ENCODE measurements at places on chromosomes 5 and 9.

DNA sequence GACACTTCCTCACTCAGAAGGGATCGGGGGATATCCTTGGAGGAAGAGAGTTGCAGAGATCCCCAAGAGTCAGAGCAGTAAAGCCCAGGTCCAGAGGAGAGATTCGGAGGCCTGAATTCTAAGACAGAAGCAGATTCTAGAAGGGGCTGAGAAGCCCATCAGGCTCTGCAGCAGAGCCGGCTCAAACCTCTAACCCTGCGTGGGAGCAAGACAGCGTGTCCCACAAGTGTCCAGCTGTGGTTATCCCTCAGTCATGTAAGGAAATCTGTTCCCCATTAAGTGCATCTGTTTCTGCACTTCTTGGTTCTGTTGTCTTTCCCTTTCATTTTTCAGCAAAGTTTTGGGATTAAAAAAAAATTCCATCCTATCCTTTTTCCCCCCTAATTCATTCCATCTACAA, 4.8 kb upstream of the DIAPH1 start:
- DNase-seq, result no peak

DNA sequence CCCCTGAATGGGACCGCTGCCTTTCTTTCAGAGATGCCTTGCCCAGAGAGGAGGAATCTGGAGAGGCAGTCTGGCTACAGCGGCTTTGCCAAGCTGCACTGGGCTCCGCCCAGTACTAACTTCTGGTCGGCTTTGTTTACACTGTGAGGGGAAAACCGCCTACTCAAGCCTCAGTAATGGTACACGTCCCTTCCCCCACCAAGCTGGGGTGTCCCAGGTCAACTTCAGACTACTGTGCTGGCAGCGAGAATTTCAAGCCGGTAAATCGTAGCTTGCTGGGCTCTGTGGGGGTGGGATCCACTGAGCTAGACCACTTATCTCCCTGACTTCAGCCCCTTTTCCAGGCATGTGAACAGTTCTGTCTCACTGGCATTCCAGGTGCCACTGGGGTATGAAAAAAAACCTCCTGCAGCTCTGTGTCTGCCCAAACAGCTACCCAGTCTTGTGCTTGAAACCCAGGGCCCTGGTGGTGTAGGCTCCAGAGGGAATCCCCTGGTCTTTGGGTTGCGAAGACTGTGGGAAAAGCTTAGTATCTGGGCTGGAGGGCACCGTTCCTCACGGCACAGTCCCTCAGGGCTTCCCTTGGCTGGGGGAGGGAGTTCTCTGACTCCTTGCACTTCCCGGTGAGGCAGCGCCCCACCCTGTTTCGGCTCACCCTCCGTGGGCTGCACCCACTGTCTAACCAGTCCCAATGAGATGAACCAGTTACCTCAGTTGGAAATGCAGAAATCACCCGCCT, 171.2 kb downstream of the CWC27 start:
- no peak for DNase-seq

DNA sequence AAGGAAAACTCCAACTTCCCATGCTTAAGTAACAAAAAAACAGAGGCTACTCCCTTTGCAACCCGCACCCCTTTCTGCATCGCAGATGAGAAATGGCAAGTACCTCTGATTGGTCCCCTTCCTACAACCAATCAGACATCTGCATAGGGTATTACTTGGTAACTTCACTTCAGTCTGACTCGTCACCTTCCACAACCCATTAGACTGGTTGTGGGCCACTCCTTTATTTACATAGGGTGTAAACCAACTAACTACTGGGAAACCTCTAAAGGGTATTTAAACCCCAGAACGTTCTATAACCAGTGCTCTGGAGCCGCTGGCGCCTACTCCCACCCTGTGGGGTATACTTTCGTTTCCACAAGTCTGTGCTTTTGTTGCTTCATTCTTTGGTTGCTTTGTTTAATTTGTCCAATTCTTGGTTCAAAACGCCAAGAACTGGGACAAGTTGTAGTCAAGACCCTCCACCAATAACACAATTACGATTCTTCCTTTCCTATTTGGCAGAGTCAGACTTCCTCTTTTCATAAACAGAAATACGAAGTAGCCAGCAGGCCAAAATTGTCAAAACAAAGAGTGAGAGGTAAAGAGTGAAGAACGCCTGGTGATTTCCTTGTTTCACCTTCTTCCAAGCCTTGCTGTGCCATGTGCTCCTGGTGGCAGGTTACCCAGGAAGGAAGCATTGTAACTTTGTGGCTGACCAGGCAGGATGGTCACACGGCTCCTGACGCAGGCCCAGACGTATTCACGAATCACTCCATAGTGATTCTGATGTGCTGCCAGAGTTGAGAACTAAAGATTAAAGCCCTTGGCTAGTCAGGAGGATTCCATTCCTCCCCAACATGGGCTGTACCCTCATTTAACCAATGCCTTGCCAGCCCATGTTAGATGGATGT, 477.4 kb downstream of the ARHGEF28 start:
- DNase-seq, result no peak

GRCh38 chr9:110316261-110317075, 21.2 kb downstream of the TXNDC8 start:
- peak; percentile 20 for DNase-seq

DNA sequence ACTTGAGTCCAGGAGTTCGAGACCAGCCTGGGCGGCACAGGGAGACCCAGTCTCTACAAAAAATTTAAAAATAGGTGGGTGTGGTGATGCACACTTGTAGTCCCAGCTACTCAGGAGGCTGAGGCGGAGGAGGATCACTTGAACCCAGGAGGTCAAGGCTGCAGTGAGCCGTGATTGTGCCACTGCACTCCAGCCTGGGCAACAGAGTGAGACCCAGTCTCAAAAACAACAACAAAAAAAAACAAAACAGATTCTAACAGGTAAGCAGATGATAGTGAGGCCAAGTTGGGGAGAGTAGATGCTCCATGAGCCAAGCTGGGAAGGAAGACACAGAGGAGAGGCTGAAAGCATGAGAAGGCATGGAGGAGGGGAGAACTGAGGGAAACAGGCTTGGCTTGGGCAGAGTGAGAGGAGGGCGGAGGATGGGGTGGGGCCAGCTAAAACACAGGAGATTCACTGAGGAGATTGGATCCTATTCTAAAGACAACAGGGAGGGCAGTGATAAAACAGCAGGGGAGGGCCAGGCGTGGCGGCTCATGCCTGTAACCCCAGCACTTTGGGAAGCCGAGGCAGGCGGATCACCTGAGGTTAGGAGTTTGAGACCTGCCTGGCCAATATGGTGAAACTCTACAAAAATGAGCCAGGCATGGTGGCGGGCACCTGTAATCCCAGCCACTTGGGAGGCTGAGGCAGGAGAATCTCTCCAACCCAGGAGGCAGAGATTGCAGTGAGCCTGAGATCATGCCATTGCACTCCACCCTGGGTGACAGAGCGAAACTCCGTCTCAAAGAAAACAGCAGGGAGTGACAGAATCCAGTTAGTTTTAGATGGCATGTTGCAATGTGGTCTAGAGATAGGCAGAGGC, 8.4 kb downstream of the RPS14 start:
- no peak for DNase-seq

DNA sequence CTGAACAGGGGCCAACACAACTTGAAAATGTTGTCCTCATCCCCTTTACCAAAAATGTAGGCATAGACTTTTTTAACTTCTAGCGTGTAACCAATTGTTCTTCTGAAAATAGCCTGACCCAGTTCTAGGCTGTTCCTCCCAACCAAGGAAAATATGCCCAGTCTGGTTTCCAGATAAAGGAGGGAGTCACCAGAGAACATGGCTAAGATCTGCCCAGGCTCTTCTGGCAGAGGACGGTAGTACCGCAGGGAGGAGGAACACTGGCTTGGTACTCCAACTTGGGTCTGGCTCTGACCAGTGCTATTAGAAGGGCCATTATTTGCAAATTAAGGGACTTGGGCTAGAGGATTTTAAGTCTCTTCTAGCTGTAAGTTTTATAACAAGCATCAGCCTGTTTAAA, 63.1 kb downstream of the GRAMD2B start:
- no peak for DNase-seq

DNA sequence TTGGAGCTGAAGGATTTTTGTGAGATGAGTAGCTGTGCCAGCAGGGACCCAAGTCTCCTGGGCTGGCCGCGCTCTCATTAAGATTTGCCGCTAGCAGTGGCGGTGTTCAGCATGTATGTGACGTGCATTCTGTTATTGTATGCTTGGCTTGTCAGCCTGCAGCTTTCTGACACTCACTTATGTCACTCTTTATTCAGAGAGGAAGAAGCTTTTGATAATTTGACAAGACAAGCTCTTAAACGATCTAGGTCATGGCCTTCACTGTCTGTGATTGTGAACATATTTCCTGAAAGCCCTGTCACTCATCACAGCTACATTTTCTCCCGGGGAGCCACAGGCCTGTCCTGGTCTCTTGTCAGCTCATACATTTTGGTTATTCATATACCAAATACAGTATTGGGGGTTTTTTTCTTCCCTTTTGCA, 98.2 kb upstream of the GRHPR start:
- DNase-seq, result peak; percentile 70

- no peak for DNase-seq
These were observed 126.2 kb upstream of the FTMT start for GRCh38 chr5:121725450-121725849.

Data from NCI-H345 (cell line).